GM12892 (cell line): ENCODE measurements at places on chromosomes 7 and 10.

GRCh38 chr10:122161795-122162194, 109.3 kb upstream of the BTBD16 start:
- no peak for DNase-seq

DNA sequence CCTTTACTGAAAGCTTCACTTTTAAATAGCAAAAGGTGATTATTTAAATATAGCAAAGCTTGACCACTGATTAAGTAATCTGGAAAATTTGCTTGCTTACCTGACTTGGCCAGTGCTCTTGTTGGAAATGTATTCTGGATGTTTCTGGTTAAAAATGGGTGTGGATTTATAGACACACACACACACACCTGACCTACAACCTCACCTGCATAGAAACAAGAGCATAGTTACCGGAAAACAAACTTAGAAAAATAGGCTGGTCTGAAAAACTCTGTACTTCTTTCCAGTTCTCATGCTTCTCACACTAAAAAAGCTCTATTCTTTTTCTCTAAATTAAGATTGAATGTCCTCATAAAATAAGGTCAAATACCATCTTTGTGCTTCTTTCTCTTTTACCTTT, at the start of gene AGR3:
Gene AGR3 (minus strand): TSS at position 140 of the 400 bp plus-strand sequence. CDS start 3,365 bp downstream, outside the sequence.
- no peak for DNase-seq

- DNase-seq = no peak
Measured at GRCh38 chr7:7565746-7566650, 686 bp upstream of the MIOS start.

GRCh38 chr7:121237601-121238000, 91.2 kb upstream of the WNT16 start:
- no peak for DNase-seq

DNA sequence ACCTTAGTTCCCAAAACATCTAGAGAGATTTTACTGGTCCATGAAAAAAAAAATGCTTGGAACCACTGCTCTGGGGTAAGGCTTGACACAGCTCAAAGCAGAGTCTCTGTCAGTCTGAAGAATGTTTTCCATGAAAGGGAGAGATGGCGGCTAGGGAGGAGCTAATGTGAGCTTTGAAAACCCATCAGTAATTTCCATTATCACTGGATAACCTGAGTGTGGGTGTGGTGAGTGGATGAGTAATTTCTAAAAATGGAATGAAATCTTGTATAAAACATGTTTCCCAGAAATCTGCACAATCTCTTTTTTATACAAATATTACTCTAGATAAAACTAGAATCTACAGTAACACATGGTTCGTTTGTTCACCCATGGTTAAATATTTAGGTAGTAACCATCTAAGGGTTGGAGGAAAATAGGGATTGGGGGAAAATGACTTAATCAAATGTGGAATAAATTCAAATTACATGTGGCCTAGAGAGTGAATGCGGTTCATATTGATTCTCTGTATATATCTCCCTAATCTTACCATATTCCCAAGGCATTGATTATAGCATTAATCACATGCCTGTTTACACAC, 289.4 kb downstream of the RNLS start:
- no peak for DNase-seq

GRCh38 chr7:121369462-121369861, 26.6 kb downstream of the FAM3C start:
- DNase-seq = no peak

DNA sequence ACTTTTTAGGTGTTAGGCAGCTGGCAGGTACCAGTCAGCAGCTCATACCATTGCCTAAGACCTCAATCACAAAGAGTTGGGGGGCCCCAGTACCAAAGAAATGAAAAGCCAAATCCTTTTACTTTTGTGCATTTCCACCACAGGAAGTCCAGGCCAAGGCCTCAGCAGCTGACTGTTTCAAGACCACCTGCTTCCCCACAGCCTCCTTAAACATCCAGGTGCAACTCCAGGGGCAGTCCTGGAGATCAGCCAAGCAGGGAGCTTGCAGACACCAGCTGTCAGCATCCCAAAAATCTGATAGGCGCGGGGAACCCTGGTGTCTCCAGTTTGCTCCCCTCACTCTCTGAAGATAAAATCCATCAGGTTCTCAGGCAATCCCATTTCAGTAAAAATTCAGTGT, 91.5 kb upstream of the EFCAB10 start:
- no peak for DNase-seq

DNA sequence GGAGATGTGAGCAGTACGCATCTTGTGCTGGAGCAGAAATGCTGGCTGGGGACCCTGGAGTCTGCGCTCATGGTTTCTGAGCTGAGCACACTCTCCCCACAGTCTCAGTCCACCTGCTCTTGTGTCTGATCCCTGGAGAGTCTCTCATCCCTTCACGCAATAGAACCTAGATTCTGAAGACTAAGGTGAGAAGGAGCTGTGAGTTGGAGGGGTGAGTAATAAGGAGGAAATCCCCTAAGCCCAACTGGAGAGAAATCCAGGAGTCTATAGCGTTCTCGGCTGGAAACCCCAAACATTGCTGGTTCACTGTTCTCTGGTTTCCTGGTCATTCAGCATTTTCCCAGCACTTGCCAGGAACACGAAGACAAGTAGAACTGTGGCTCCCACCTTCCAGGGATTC, 68.3 kb upstream of the SMNDC1 start:
- no peak for DNase-seq

- DNase-seq = no peak
Measured at GRCh38 chr7:151872531-151873401, 4.1 kb downstream of the PRKAG2 start.

DNA sequence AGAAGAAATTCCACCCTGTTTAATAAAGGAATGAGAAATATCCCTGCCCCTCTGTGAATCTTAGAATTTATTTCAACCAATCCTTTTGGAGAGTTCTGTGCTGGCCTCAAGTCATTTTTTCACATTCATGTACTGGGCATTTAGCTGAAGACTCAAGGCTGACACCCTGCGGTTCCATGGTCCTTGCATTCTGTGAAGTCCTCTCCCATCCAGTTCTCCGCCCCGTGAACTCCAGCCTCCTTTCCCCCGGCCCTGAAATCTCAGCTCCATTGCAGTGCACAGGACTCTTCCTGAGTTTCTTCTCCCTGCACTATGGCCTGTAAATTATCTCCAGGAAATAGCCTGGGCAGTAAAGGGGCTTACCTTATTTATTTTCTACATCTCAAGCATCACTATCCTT, 183.0 kb upstream of the KCND2 start:
- no peak for DNase-seq

DNA sequence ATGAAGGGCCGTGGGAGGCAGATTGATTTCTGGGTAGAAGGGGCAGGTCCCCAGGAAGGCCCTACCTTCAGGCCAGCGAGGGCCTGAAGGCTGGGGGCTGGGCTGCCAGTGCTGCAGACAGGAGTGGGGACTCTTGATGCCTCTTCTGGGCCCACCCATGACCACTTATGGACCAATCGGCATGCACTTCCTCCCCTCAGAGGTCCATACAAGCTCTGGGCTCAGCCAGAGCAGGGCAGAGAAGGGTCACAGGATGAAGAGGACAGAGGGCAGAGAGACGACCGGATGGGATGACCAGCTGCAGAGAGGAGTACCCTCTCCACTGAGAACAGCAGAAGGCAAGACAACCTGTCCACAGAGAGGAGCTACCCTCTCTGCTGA, 120.1 kb downstream of the DYNC2I1 start:
- DNase-seq = no peak

GRCh38 chr10:97542169-97543024, 30.2 kb upstream of the ANKRD2 start:
- no peak for DNase-seq

DNA sequence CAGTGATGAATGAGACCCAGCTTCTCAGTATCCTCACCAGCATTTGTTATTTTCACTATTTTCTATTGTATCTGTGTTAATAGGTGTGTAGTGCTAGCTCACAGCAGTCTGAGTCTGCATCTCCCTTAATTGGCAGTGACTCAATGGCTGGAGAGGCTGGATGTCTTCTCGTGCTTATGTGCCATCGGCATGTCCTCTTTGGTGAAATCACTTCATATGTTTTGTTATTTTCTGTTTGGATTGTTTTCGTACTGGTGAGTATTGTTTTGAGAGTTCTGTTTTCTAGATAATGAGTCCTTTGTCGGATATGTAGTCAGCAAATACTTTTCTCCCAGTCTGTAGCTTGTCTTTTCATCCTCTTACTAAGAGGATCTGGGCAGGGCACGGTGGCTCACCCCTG, 66.1 kb downstream of the AMZ1 start:
- DNase-seq = no peak
